ENCODE measurements at places on chromosomes 7 and 10. TPM values are rescaled to one million over a fixed set of nuclear protein-coding genes. Genes with fewer than 3 reads are reported as not detected.
A peak's percentile ranks its signal among the peaks of the same experiment; 100 is the strongest.

GIMAP6 gene
- polyA plus RNA-seq, result 12.3 TPM

- DNase-seq, result no peak
Measured at GRCh38 chr10:119090968-119091367, 10.4 kb upstream of the EIF3A start.

DNA sequence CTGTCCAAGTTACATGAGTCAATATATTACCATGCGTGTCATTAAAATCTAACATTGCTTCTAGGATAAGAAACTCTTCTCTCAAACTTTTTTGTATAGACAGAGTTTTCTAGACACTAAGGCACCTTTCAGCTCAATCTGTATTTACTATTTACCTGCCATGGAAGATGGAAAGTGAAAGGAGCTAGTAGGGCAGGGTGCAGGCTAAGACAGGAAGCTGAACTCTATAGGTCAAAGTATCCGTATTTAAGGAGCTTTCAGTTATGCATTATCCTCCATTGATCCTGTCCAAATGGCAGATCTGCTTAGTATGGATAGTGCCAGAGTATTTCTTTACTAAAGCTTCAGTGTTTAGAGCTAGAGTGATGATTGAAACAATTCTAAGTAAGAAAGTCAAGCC lies 612.8 kb downstream of the IPMK start:
- DNase-seq, result no peak

GRCh38 chr10:21927631-21928353 lies 75.7 kb downstream of the DNAJC1 start:
- DNase-seq, result no peak

HABP2 gene
- polyA plus RNA-seq, result 0.41 TPM

- no peak for DNase-seq
Measured at GRCh38 chr7:20785157-20786048, 1.3 kb downstream of the SP8 start.

DNA sequence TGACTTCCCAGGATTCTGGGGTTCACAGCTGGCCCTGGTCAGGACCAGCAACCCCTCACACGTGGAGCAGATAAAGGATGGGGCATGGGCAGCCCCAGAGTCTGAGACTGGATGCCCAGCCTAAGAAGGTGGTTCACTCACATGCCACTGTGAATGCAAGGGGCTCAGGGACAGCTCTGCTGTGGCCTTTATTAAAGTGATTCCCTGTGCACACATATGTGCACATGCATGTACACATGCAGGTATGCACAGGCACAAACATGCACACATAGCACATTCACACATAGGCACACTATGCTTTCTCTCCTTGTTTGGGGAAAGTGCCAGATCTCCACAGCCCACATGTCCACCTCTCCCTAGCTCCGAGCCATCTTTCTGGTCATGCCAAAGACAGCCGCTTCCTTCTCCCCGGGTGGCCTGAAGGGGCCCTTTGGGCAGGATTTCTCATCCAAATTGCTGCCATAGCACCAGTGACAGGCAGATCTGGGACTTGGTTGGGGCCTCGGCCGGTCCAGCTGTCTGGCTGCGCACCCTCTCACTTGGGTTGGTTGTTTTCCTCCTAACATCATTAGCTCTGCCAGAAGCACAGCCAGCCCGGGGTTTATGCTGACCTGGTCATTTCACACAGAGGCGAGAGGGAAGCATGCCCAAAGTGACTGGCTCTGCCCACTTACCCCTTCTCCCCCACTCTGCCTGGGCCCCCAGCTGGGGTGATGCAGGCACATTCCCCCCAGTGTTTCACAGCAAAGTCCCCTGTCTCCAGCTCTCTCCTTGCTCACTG lies 1.4 kb downstream of the GCK start:
- no peak for DNase-seq

- DNase-seq, result no peak
Measured at GRCh38 chr7:46009211-46009610, 88.1 kb upstream of the IGFBP3 start.

GRCh38 chr10:129935102-129935866 lies 28.8 kb downstream of the EBF3 start:
- DNase-seq, result no peak

- no peak for DNase-seq
Measured at GRCh38 chr10:110376021-110376766, 71.5 kb upstream of the SMNDC1 start.

DNA sequence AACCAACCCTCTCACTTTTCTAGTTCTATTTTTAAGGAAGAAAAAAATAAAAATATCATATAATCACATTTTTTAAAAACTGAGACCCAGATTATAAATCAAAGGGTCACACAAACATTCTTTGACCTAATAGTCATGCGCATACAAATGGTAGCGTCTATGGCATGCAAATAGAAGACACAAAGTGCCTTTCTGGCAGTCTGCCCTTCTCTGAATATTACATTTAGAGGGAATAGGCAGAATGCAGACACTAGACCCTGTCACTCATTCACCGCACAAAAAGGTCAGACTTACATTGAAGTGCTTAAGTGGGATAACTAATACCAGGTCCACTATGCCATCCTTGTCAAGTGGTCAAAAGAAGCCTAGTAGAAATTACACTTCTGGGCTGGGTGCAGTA lies 26.5 kb upstream of the FHIP2A start:
- no peak for DNase-seq

CPXM2 gene
- polyA plus RNA-seq, result 5.0 TPM

ACSM6 gene
- 0.16 TPM for polyA plus RNA-seq

- no peak for DNase-seq
Measured at GRCh38 chr10:79452174-79452611, 6.8 kb upstream of the ZCCHC24 start.

- no peak for DNase-seq
Measured at GRCh38 chr10:50426485-50426884, 175.2 kb upstream of the ASAH2 start.

CPED1 gene
- polyA plus RNA-seq, result 50.9 TPM

- DNase-seq, result no peak
Measured at GRCh38 chr10:1532636-1533035, 204.7 kb downstream of the ADARB2 start.

PTPRE gene
- polyA plus RNA-seq, result 4.0 TPM

DNA sequence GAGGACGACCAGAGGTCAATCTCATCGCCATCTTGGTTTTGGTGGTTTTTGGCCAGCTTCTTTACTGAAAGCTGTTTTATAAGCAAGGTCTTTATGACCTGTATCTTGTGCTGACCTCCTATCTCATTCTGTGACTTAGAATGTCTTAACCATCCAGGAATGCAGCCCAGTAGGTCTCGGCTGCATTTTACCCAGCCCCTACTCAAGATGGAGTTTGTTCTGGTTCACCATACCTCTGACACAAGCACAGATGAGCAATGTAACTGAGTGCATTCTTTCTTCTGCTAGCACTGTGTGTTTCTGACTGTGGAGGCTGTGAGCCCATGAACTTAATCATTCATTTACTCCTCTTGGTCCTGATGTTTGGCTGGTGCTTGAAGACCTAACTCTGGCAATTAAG lies 794.5 kb upstream of the CELF2 start:
- no peak for DNase-seq

KLF14 gene
- polyA plus RNA-seq, result 4.3 TPM

PRTFDC1 gene
- 38.9 TPM for polyA plus RNA-seq

MKI67 gene
- polyA plus RNA-seq, result 57.7 TPM

- DNase-seq, result no peak
Measured at GRCh38 chr7:39094731-39095130, 117.0 kb downstream of the POU6F2 start.

GRCh38 chr10:31929261-31930022 lies 811 bp upstream of the ARHGAP12 start:
- peak; percentile 12 for DNase-seq

GRCh38 chr10:74039561-74040145 lies 41.7 kb downstream of the VCL start:
- no peak for DNase-seq

DNA sequence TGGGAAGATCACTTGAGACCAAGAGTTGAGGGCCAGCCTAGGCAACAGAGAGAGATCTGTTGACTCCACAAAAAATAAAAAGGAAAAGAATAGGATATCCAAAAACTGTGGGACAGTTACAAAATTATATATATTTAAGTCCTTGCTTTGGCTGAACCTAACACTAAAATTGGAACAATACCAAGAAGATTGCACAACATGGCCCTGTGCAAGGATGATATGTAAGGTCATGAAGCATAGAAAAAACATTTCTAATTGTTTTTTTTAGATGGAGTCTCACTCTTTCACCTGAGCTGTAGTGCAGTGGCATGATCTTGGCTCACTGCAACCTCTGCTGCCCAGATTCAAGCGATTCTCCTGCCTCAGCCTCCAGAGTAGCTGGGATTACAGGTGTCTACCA lies 139.0 kb downstream of the TPST1 start:
- no peak for DNase-seq

EEPD1 gene
- 5.7 TPM for polyA plus RNA-seq

TRIL gene
- polyA plus RNA-seq, result 58.0 TPM

DNA sequence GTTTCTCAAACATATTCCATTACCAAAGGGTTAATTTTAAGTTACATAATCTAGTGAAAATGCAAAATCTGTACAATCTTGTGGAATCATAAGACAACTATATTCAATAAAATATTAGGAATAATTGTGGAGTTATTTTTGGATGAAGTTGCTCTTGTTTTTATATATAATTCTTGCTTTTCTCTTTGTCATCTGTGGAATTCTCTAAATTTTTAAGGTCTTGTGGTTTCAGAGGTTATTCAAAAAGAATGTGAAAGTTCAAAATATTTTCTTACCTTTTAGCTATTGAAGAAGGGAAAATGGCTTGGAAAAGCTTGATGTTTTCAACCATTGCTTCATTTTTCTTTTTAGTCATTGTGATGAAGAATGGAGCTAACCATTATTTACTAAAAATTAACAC lies 552.1 kb downstream of the TFEC start:
- no peak for DNase-seq

DNA sequence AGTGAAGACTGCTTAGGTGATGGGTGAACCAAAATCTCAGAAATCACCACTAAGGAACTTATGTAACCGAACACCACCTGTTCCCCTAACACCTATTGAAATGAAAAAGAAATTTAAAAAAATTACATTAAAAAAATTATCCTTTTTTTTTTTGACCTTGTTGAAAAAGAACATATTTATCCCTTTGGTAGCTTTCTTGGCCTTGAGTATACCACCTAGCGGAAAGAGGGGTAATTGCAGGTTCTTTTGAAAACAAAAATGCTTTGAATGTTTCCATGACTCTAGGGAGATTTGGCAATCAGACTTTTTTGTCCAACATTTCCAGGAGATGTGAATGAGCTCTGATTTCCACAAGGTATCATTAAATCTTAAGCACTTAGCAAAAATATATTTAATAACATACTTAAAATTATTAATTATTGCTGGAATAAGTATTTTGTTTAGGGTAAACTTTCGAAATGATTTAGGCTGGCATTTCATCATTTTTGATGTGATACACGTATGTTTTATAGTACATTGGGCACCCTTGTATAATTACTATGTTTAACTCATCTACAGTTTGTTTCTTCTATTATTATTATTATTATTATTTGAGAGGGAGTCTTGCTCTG lies 47.0 kb upstream of the ELMO1 start:
- peak; percentile 2 for DNase-seq

GRCh38 chr7:91993976-91994375 lies 53.3 kb downstream of the AKAP9 start:
- DNase-seq, result no peak

Data from left renal pelvis (tissue), 4 donors.